Stimulated activated CD4-positive, alpha-beta T cell treated with anti-CD3 and anti-CD28 coated beads, TNF-alpha, amount 100 ng/mL, for 48 hours (primary cell): ENCODE measurements at places on chromosomes 12 and 14.

GRCh38 chr12:24349051-24349799, 399.8 kb upstream of the SOX5 start:
- DNase-seq: no peak

DNA sequence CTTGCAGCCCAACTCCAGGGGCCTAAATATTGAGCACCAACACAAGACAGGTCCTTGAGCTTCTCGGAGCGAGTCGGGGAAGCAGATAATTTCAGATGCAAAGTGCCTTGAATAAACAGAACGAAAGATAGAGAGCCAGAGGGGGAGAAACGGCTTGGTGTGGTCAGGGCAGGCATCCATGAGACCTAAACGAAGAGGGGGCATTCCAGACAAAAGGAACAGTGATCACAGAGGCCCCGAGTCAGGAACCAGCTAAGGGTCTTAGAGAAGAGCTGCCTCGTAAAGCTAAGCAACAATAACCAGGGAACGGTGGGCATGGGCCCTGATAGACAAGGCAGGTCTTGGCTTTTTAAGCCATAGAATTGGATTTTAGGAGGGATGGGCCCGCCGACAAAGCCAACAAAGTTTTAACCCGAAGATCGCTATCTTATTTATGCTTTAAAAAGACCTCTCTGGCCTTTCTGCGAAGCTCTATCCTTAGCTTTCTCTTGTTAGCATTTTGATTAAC, 421 bp upstream of the ACADS start:
- DNase-seq: no peak

DNA sequence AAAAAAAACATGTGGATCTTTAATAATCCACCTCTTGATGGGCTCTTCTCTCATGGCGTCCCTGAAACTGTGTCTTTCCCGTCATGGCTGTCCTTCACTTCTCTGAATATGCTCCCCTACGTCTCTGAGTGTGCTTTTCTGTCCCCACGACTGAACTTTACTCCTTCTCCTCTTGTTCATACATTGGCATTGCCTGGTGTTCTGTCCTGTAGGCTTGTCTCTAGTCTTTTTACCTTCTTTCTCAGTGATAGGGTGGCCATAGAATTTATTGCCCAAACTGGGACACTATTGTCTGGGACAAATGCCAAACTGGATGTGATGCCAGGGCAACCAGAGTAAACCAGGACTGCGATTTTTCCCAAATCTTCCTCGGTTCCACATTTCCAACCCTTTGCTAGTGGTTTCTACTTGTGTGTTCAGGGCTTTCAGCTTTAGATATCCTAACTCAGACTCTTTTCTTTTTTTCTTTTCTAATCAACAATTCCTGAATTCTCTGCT, 202.2 kb downstream of the ATP23 start:
- no peak for DNase-seq

GRCh38 chr12:127629066-127629820, 637.7 kb upstream of the TMEM132C start:
- DNase-seq: no peak

GRCh38 chr12:76460807-76461206, 98.8 kb downstream of the OSBPL8 start:
- no peak for DNase-seq

DNA sequence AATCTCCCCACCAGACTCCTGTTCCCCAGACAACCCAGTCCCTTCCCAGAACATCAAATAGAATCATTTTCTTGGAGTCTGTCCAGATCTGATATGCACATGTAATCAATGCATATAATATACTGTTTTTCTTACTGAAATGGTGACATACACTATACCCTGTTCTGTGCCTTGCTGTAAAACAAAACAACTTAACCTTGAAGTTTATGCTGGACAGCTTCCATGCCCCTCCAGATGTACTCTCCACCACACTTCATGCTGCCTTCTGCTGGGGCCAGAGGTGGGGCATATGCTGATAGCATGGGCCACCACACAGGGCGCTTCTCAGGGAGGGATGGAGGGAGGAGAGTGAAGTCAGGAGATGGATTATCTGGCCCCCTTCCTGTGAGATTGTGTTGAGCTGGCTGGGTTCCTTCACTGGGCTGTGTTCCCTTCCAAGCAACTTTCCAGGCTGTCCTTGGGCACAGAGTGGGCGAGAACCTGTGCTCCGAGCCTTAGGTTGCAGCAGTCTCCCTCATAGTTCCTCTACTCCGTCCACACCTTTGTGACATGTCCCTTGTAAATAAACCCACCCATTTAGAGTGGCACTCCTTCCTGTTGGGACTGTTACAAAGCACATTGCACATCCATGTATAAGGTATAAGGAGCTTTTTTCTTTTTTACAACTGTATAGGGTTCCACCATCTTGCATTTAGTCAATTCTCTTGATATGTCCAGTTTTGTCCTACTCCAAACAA, 77.6 kb upstream of the RIC8B start:
- DNase-seq: no peak

GRCh38 chr14:99181241-99181640, 90.8 kb downstream of the BCL11B start:
- DNase-seq: no peak
